ENCODE measurements at places on chromosomes 1 and 21.

DNA sequence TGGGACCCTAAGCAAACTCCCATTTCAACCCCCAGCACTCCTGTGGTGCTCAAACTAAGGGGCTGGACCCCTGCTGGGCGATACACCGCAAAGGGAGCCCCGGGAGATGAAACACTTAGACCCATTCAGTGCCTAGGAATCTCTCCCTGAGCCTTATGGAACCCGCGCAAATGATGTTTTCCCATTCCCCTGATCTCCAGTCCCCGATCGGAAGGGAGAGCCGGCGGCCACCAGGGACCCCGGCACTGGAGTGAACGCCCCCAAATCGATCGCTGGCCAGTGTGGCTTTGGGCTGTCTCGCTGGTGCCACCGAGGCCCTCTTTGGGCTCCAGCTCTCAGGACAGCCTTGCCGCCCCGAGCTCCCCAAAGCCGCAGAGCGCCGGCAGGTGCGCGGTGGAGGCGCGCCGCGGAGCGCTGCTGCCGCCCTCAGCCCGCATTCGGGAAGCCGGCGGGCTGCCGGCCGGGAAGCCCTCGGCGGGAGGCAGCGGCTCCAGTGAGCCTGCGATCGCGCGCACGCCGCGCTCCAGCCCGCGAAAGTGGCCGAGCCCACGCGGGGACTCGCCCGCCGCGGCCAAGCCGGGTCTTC is 1.1 kb downstream of the PLXNA2 start:
- no peak for DNase-seq

GRCh38 chr21:32393677-32394001 is 827 bp upstream of the URB1 start:
- DNase-seq, result no peak

- DNase-seq, result no peak
These were observed at the start of gene SH3D21 for GRCh38 chr1:36306210-36306901. SH3D21 (plus strand) TSS chr1:36306368; CDS start chr1:36306421, 53 bp downstream.

DNA sequence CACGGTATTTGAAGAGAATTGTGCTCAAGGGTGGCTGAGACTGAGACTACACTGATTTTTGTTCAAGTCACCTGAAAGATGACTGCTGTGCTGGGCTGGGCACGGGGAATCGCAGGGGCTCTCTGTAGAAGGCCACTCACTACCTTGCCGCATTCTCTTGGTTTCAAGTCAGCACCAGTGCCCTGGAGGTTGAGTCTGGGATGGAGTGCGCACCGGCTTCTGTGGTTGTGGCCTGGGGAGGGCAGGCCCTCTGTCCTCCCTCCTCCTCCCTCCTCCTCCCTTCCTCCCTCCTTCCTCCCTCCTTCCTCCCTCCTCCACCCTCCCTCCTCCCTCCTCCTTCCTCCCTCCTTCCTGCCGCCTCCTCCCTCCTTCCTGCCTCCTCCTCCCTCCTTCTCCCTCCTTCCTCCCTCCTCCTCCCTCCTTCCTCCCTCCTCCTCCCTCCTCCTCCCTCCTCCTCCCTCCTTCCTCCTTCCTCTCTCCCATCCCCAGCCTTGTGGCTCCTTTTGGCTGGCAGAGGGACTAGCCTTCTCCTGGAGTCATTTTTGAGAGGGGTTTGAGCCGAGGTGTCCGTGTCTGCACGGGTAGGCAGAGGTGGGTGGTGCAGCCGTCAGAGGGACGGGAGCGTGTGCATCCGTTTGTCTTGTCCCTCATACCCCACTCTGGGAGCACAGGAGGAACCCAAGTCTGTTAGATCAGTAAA is 9.5 kb downstream of the RER1 start:
- no peak for DNase-seq

DNA sequence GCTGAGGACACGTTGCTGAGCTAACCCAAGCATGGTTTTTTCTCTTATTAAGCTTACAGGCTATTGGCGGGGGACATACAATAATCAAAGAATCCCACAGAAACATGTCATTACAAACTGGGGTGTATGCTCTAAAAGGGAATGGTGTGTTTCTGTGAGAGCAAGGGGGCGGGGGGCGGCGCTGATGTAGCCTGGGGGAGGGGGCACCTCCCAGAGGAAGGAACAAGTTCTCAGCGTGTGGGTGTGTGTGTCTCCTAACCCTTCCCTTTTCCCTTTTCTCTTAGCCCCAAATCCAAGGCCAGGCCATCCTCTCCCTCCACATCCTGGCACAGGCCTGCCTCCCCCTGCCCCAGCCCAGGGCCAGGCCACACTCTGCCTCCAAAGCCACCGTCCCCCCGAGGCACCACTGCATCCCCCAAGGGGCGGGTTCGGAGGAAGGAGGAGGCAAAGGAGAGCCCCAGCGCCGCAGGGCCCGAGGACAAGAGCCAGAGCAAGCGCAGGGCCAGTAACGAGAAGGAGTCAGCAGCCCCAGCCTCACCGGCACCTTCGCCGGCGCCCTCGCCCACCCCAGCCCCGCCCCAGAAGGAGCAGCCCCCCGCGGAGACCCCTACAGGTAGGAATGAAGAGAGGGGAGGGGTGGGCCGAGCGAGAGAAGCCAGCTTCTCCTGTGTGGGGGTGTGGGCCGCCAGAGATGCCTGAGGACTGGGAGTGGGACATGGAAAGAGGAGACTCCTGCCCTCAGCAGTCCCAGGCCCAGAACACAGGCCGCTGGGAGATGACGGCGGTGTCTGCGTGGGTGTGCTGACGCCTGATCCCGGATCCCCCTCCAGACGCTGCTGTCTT is 21.9 kb downstream of the MAP7D1 start:
- no peak for DNase-seq

DNA sequence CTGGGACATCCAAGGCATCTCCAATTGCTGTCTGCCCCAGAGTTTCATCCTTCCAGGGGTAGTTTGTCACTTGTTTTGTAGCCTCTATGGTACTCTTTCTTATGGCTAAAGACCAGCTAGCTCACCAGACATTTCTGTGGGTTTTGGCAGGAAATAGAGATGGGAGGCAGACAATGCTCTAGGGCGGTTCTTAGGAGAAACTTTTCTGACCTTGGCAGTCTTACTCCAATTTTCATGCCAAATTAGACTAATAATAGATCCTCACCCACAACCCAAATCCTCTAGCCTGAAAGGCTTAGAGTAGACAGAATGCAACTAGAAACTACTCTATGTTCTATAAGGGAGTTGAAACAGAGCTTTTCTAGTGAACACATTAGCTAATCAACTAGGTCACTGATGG is 69.8 kb downstream of the LRIG2 start:
- no peak for DNase-seq

- DNase-seq, result peak; percentile 48
These were observed at the start of gene SRSF11 for GRCh38 chr1:70221238-70222121. SRSF11 (plus strand) TSS chr1:70221380; CDS start chr1:70221637, 257 bp downstream.

DNA sequence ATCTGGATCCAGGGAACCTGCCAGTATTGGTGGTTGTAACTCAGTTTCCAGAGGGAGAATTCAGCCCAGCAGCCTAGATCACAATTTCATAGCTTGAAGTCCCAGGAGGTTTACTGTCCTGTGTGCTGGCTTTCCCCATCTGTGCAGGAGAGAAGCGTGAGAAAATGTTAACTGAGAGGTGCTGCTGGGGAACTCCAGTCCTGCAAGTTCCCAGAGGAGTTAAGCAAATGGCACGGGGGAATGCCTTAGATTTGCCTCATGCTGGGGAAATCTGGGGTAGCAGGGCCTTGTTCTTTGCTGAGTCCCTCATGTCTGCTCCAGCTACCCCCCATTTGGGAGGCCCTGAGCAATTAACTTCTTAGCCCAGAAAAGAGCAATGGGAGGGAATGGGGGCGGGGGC is 25.1 kb upstream of the SLAMF6 start:
- no peak for DNase-seq

GRCh38 chr1:242567596-242567995 is 43.1 kb upstream of the PLD5 start:
- no peak for DNase-seq

DNA sequence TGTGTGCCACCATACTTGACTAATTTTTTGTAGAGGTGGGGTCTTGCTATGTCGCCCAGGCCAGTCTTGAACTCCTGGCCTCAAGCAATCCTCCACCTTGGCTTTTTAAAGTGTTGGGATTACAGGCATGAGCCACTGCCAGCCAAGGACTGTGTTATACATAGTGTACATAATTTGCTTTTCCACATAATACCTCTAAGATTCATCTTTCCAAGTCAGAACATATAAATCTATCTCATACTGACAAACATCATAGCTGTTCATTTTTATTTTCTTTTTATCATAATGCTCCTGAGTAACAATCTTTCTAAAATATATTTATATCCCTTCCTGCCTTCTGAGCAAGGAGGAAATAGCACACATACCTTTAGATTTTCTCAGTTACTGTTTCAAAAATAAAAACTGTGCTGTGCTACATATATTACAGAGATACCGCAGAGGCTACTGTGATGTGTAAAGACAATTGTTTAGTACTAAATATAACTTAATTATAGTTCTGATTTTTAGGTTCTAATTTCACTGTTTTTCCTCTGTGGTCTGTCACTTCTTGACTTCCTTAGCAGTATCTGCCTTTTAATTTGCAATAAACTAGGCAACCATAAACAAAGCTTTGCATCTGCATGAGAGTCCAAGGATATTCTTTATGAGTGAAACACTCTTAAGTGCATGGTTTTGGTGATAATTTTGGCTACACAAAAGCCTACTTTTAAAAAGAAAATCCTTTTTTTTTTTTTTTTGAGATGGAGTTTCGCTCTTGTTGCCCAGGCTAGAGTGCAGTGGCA is 59.3 kb downstream of the EYA3 start:
- DNase-seq, result no peak

DNA sequence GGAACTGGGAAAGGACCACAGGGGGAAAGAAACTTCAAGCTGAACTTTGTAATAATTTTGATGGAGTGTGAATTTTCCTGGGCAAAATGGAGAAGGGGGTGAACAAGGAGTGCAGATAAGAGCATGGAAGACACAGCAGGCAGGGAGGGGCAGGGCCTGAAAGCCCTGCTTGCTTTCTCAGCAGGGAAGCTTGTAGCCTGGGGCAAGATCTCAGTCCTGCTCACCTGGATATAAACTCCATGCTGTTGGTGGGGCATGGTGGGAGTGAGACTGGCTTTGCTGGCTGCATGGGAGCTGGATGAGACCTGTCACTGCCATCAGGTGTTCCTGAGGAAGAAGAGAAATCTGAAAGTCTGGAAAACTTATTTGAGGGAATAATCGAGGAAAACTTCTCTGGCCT is 58.7 kb upstream of the RC3H1 start:
- DNase-seq, result no peak
